ENCODE measurements at places on chromosomes 5 and 9.

DNA sequence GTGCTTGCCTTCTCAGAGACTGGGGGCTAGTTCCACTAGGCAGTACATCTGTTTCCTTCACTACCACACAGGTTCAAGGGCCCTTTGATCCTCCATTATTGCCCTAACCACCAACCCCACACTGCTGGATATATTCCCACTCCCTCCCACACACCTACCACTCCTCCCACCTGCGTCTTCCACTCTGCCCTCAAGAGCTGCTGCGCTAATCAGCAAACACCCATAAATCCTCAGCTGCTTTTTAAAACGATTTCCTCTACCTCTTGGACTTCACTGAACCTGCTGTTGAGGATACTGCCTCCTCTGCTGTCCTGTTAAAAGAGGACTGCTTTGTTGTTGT is 120.9 kb downstream of the MAPKAP1 start:
- no peak for DNase-seq

DNA sequence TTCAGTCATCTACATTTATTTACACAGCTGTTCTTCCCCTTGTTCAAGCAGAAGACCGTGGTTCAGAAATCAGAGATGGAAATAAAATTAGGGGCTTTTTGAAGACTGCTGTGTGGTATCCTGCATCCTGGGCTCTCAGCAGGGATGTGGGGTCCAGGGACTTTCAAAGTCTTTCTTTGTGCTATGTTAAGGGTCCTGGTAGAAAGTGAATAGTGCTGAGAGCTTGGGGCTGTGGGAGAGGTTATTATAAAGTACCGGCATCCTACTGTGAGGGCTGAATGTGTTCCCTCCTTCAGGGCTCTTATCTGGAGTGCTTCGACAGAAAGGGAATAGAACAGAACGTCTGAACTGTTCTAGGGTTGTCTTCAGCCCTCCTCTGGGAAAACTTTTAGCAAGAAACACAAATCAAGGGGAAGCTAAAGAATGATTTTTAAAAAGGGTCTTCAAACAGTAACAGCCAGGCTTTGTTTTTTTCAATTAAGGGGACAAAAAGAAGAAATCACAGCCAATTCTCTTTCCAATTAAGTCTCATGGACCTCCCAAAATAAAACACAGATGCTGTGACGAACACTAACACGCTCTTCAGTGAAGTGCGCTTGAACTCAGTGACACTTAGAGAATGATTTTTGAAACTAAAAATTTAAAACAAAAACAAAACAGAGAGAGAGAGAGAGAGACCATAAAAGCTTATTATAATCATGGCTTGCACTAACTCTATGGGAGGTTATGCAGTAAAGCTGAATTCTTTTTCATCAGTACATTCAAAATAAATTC is 15.7 kb upstream of the SLC1A3 start:
- DNase-seq = no peak

- DNase-seq = no peak
Observed at GRCh38 chr9:99811598-99812383, 9.9 kb upstream of the NR4A3 start.

- DNase-seq = no peak
Observed at GRCh38 chr5:4226565-4226964, 630.9 kb downstream of the IRX1 start.

- no peak for DNase-seq
Observed at GRCh38 chr9:135793221-135794056, 91.5 kb downstream of the KCNT1 start.

DNA sequence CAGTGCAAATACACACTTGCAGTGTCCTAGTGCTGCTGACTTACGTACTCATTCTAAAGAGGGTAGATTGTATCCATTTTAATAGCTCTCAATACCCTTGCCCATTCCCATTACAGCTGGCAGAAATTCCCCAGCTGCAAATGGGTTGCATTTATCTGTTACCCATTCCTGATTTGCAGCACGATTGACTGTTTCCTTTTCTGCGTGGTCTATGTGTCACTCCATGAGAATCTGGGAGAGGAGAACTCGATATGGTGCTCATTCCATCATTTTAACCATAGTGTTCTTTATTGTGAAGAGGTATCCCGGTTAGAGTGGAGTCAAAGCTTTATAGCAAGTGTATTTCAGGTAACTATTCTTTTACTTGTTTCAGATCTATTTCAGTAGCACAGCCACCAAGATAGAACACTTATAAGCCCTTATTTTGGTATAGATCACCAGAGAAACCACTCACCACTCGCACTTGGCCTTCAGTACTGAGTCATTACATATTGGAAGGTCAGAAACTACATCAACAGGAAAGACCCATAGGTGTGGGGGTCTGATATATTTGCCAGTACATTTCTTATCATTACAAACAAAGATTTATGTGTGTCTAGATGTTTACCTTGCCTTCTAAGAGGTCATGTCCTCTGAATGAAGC is 139.5 kb downstream of the MUSK start:
- DNase-seq = no peak

DNA sequence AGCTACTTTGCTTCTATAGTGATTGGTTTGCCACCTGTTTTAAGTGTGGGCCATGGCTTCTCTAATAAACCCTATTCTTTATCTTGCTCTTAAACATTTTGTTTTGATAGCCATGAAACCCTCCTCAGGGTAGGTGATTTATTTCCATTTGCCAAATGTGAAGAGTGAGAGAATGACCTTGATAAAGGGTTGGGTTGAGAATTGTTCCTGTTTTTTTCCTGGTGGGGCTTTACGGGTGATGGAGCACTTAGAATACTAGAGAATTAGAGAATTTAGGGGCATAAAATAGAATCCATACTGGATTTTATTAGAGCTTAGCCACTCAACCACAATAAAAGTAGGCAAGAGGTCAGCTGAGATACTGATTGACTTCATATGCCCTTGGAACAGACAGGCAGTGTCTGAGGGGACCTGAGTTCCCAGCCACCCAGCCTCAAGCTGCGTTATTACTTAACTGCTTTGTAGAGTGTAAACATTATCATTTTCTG is 68.9 kb downstream of the COMMD10 start:
- DNase-seq = no peak

DNA sequence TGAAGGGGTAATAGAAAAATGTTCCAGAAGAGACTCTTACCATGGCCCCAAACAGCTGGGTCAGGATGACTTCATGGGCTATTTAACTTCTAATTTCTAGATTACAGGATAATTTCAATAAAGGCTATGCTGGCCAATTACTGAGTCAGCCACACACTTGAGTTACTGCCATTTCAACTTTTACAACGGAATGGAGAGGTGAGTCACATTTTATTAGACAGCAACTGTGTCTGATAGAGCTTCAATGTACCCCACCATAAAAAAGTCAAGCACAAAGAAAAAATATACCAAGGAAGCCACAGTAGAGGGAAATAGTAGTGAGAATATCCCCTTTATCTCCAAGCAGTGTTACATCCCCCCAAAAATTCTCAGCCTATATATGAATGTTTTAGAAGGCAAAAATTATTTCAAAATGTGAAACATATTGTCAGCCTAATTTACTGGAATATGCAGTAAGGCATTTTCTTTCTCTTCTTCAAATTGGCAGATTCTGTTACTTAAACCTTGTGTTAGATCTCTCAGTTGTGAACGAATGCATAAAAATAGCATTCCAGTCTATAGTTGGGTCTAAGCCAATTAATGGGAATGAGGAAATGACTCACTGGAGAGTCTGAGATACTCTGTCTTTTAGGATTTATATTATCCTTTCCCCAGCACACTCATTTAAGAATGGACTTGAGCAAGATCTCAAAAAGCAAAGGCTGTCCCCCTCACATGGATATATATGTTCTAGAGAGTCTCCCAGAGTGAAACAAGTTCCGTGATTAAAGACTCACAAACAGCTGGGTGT is 47.1 kb upstream of the RAI14 start:
- no peak for DNase-seq

DNA sequence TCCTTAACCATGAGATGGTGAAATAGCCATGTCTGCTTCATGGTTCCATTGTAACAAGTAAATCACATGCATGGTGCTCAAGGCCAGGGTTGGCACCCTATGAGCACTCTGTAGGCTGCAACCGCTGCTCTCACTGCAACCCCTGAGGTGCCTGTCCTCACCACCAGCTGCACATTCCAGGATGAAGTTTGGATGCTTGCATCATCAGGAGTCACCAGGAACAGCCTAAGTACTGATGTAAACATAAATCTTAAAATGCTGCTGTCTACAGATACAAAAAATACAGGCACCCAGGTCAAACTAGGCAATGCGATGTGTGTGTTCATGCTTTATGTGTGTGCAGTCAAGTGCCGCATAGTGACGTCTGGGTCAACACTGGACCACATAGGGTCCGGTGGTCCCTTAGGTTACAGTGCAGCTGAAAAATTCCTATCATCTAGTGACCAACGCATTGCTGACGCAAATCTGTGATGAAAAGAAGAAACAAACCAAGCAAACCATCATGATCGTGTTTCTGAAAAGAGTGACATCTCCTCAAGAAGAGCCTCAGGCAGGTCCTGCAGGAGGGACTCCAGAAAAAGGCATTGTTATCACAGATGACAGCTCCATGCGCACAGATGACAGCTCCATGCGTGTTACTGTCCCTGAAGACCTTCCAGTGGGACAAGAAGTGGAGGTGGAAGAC is 234.8 kb downstream of the AUH start:
- DNase-seq = no peak

GRCh38 chr9:98099898-98100297 is 19.1 kb downstream of the TRIM14 start:
- DNase-seq = no peak

DNA sequence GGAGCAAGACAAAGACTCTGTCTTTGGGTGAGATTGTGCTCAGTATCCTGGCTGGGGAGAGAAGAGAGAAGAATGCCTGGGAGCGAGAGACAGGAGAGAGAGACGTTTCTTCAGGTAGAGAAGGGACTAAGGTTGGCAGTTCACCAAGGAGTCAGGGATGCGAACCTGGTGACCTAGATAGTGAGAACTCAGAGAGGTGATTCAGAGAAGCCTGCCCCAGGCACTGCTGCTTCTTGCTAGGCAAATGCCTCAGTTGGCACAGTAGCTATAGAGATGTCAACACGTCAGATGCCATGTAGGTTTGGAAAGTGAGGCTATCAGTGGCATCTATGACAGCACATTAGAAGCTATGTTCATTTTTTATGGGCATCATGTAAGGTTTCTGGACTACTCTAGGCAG is 231.6 kb upstream of the VLDLR start:
- no peak for DNase-seq

DNA sequence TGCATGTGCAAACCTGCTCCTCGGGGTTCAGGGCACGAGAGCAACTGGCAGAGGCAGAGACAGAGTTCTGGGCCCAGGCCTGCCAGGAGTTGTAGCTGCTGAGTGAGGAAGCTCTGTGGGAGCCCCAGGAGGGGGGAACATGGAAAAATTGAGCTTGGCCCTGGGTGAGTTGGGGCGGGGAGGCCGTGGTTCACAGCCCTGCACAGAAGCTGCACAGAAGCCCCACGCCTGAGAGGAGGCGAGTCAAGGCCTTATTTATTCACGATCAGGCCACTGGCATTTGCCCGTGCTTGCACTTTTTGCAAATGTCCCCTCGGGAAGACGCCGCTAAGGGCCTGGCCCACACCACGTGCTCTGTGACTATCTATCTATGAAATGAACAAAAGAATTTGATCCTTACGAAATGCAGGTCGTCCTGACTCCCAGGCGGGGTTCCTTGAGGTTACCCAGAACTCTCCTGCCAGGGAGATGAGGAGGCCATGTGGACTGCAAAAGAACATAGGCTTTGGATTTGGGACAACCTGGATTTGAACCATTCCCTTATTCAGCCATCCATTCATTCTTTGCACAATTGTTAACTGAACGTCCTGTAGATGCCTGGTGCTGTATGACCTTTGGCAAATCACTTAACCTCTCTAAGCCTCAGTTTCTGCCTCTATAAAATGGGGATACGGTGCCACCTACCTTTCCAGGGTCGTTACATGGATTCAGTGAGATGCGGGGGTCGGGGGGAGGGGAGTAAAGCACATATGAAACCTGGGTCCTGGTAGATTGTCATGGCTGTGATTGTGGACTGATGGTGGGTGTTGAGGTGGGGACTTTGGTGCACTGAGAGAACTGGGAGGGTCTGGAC is 17.9 kb downstream of the COL27A1 start:
- DNase-seq = no peak

DNA sequence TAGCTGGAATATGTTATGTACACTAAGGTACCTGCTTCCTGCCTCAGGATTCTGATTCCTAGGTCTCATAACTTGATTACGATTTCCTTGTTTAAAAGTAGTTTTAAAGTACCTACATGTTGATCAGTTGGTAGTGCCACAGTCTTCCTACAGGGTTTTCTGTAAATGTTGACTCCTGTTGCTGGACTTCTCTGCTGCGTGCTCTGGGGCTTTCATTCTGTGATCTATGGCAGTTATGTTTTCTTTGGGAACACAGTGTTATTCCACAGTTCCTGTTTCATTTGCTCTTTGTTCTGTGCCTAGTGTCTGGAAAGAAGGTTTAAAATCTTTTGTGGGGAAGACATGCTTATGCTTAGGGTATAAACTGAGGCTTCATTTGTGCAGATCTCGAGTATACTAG is 343.5 kb downstream of the PLK2 start:
- DNase-seq = no peak

DNA sequence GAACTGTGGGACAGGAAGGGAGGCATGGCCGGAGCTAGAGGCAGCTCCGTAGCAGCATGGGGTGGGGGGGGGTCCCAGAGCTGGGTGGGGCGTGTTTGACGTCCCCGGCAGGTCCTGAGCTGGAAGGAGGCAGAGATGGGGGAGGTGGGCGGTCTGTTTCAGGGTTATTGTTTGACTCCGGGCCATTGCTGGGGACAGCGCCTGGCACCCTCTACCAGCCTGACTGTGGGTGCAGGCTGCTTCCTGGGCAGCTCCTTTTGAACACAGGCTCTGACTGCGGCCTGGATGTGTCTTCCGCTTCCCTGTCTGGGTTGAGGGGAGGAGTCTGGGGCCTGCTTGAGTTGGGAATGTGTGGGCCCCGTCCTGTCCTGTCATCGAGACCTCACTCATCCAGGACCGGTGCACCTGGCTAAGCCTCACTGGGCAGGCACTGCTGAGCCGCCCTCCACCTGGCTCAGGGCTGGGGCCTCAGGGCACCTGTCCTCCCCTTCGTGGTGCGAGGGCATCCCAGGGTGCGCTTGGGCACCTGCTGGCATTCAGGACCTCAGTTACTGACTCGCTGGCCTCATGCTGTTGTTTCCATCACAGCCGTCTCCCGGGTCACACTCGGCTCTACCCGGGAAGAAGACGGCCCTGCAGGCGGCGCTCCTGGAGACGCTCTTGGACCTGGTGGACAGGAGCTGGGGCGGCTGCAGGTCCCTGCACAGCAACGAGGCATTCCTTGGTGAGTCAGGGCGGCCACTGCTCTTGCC is 26.5 kb downstream of the CEP72 start:
- no peak for DNase-seq

DNA sequence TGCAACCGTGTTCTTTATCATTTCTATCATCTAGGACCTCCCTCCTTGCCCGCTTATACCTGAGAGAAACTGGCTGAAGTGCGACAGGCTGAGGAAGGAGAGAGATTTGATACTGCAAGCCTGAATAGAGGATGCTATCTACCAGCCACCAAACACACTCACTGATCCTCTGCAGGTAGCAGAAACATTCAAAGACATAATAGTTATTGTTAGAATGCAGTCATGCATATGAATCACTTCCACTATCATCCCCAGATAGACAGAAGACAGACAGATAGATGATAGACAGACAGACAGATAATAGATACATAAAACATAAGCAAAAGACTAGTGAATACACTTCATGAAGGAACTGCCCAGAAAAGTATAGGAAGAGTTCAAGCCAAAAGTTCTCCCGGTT is 32.9 kb downstream of the FAM81B start:
- no peak for DNase-seq

- DNase-seq = no peak
Observed at GRCh38 chr9:76855015-76855414, 50.9 kb downstream of the PRUNE2 start.
